ENCODE measurements at places on chromosomes 13 and 19. TPM values are rescaled to one million over a fixed set of nuclear protein-coding genes. Genes with fewer than 3 reads are reported as not detected.

The IL4I1 gene
- total RNA-seq: 1.4 TPM

The WASF3 gene
- 9.4 TPM for total RNA-seq

The CEACAM4 gene
- not detected for total RNA-seq

- DNase-seq: peak; percentile 13
These were observed 20.4 kb upstream of the CPB2 start for GRCh38 chr13:46124967-46125933.

- DNase-seq: no peak
These were observed 4.0 kb downstream of the TCF3 start for GRCh38 chr19:1648459-1648849.

The ZNF555 gene
- 7.0 TPM for total RNA-seq

GRCh38 chr13:48437371-48437770, 24.5 kb upstream of the LPAR6 start:
- peak; percentile 43 for DNase-seq

The SLC25A41 gene
- total RNA-seq: not detected

DNA sequence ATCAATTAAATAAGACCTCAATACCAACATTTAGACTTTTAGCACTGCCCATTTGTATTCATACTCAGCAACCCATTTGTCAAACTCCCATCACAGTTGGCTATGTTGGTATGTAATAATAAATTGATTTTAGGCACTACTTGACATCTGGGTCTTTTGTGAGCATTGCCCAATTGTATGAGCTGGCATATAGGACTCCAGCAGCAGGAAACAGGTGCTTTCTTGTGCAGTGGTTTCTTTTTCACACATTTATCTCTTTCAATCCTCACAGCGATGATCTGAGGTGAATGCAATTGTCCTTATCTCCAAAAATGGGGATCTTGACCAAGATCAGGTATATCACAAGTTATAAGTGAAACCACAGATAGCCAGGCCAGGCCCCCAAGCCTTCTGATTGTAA, 96.9 kb upstream of the OXGR1 start:
- DNase-seq: no peak

The OLFM4 gene
- 4.3 TPM for total RNA-seq

- DNase-seq: no peak
These were observed 105.7 kb upstream of the IRS2 start for GRCh38 chr13:109892101-109892500.

GRCh38 chr13:76792731-76793347, 93.4 kb downstream of the KCTD12 start:
- peak; percentile 82 for DNase-seq

GRCh38 chr19:6832412-6832811, 55.0 kb upstream of the ADGRE1 start:
- DNase-seq: no peak

DNA sequence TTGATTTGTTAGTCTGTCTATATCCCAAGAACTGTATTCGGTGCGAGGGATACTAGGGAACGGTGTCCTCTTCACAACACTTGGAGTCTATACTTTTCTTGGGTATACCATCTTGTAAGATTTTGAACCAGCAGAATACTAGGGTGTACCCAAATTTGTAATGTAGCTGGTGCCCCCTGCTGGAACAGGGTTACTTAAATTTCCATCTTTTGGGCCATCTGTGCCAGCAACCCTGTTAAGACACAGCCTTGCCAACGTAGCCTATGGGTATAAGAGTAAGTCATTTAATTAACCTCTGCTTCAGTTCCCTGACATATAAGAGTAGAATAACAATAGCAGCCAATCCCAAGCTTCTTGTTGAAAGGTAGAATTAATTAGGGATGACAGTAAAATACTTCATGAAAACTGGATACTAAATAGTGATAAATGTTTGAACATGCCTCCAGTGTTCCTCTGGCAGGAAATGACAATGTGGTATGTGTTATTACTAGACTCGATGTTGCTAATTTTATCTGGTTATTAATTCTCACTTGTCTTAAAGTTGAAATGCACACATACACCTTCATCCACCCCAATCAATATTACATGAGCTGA, 607.6 kb downstream of the FGF9 start:
- peak; percentile 36 for DNase-seq
